ENCODE measurements at places on chromosomes 3 and 15.
A peak's percentile ranks its signal among the peaks of the same experiment; 100 is the strongest.

DNA sequence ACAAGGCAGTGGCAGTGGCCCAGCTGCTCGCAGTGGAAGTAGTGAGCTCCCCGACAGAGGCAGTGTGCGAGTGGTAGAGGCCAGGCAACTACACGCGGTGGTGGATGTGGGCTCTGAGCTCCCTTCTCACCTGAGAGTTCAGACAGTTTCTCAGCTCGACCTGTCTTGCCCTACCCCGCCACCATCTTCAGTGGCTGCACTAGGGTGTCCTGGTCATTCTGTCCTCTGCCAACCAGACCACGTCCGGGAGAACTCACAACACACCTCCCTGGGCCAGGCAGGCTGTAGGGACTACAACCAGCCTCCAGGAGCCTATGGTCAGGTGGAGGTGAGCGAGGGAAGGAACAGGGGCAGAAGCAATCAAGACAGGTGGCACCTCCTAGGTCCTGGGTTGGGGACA lies 106.3 kb upstream of the SMAD3 start:
- DNase-seq = no peak

DNA sequence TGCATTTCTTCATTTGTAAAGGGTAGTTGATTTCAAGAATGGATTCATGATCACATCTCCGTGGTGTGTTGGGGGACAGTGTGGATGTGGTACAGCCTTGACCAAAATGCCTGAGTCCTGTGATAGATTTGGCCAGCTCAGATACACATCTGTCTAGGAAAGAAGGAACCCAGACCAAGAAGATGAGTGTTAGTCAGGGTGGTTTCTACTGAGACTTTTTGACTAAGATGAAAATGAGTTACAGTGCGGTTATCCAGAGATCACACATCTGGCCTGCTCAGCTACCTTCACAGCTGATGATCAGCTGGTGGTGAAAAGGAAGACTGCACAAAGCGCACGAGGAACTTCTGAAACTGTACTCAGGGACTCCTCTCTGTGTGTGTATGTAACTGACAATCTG lies 68.0 kb downstream of the FNDC3B start:
- DNase-seq = no peak

GRCh38 chr3:20182206-20182605 lies 3.8 kb downstream of the SGO1 start:
- no peak for DNase-seq

- no peak for DNase-seq
These were observed 8.9 kb upstream of the RPS27L start for GRCh38 chr15:63166219-63166618.

DNA sequence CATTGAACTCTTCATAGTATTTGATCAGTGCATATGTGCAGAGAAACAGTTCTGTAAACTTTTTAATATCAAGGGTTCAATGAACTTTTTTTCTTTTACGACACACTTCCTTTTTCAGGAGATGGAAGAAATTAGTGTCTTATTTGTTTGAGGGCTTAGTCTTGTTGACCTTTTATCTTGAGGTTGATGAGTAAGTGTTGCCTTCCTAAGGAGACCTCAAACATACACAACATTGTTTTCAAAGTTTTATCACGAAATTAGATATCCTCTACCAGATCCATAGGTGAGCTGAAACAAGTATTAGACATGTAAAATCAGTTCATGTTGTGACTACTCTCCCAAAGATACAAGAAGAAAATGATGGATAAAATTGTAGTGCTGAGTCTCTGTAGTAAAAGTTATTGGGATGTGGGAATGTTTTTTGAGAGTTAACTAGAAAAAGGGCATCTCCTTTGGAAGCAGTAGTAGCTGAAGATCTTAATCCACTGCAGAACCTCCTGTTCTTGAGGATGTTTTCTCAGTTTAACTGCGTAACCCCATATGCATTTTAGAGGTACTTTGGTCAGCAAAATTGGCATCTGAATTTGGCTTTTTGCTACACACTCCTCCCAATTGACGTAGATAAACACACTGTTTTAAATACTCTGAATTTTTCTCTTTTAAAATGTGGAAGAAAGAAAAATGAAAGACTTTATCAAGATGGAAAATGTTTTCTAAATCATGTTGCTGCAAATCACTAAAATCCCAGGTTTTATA lies 116.8 kb downstream of the GALK2 start:
- DNase-seq = no peak

DNA sequence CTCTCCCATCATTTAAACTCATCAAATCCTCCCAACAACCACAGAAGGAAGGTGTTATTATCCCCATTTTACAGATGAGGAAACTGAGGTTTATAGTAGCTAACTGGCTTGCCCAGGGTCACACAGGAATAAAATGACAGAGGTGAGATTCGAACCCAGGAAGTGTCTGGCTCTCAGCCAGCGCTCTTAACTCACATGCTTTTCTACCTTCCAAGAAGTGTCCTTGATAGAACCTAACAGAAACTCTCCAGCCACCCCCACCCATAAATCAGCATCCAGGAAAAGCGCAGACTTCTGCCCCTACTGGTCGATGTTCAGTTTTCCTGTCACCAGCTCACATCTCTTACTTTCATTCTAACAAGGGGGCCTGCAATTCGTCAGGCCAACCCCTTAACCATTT lies 51.7 kb downstream of the SPATA12 start:
- no peak for DNase-seq

- DNase-seq = no peak
These were observed 548.2 kb downstream of the FOXP1 start for GRCh38 chr3:71035314-71035713.

DNA sequence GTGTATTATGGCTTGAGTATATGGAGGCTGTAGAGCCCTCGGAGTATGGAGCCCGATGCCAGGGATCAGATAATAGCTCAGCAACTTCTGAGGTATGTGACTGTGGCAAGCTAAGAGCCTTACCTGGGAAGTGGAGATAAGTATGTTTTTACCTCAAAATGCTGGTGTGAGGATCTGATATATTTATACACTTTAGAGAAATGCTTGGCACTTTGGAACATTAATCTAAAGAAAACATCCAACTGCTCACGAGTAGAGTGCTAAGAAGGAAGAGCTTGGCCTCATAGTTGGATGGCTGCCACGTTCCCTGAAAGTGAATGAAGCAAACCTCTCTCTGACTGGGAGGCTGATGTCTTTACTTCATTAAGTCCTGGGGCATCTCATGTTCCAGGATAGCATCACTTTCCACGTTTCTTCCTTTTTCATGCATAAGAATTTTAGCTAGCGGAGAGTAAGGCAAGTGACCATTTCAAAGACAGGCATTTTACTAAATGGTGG lies 58.9 kb upstream of the GOLGA8J start:
- DNase-seq = no peak

DNA sequence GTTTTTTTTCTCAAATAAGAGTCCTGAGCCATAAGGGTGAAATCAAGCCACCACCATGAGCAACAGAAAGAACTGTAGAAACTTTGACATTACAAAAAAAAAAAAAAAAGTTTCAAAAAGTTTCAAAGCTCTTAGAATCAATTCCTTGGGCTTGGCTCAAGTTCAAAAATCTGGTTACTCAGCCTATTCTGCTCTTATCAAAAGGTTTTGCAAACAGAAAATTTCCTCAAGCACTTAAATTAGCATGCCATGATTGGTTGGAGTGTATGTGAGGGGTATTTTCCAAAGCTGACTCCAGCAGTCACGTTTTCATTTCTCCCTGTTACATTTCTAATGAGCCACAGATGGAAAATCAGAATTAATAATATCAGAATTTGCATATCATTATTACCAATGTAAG lies 12.1 kb upstream of the PEX5L start:
- no peak for DNase-seq

DNA sequence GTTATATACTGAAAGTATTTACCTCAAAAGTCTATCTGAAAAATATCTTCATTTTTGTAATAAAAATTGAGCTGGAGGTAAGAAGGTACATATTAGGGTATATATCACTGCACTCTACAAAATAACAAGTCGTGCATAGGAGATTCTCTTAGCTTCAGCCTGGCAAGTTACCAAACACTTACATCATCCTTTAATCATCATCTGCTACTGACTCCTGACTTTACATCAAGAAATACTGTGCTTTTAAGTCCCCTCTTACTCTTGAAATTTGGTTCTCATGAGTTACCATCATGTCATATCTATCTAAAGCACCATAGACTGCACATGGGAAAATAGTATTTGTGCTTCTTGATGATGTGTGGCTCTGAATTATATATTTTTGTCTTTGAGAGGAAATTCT lies 50.8 kb downstream of the LYSMD4 start:
- DNase-seq = no peak

DNA sequence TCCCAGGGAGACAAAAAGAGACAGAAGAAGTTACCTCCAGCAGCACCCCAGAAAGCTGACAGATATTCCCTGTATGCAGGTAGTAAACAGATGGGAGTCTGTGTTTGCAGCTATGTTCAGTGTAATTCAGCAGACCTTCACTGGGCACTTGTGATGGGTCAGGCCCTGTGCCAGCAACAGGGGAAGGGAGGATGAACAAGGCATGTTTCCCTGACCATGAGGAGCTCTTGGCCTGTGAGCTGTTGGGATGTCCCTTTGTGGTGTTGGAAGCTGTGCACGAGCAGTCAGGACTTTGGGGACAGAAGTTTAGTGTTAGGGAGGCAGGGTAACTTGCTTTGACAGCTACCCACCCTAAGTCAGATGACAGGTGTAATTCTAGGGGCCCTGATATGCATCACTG lies 106.0 kb upstream of the TRIM42 start:
- no peak for DNase-seq

DNA sequence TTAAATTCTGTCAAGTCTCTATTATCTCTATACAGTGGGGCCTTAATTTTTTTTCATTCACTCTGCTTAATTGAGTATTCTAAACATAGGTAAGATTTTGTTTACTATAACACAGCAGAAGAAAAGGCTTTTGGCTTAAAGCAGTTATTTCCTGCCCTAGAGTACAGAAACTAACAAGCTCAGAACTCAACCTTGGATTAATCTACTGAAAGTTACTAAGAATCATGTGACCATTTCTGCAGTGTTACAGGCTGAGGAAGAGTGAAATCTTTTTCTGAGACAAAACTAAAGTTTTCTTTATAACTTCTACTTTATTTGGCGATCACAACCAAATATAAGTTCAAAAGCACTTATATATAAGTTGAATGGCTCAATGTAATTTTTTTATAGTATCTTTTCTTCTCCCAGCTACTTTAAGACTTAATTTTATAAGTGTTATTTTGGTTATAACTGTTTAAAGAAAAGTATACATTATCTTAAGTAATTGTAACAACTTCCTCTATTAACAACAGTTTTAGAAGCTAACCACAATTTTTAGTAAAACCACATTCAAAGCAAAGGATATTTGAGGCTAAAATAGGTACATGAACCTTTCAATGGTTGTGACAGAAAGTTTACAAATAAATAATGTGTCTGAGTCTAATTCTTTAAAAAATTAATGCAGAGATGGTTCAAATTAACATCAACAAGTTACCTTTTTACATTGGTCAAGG lies 240.6 kb upstream of the NAALADL2 start:
- no peak for DNase-seq

GRCh38 chr15:81929557-81929956 lies 116.3 kb downstream of the MEX3B start:
- no peak for DNase-seq

DNA sequence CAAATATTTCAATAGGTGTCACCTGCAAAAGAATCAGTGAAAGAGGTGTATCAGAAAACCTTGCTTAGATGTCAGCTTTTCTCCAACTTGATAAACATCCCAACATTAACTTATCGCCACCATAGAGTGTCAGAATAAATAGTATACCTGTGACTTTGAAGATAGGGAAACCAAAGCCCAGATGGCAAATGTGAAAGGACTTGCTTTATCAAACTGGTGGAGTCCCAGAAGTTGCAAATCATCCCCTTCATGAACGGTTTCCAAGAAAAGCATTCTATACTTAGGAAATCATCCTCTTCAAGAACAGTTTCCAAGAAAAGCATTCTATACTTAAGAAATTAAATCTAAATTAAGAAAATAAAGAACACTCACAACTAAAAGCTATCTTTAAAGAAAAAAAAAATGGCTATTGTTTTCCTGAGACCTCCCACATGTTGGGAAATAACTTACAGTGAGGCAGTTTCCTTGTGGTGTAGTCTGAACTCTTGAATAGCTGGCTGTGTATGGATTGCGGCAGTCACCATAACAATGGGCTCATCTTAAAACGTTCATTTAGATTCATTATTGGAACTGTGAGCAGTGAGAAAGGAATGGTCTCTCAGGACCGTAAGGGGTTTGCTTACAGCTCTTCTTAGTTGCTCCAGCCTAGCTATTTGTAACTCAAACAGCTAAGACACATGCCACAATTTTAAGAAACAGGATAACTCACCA lies 56.5 kb downstream of the GHSR start:
- peak; percentile 42 for DNase-seq

DNA sequence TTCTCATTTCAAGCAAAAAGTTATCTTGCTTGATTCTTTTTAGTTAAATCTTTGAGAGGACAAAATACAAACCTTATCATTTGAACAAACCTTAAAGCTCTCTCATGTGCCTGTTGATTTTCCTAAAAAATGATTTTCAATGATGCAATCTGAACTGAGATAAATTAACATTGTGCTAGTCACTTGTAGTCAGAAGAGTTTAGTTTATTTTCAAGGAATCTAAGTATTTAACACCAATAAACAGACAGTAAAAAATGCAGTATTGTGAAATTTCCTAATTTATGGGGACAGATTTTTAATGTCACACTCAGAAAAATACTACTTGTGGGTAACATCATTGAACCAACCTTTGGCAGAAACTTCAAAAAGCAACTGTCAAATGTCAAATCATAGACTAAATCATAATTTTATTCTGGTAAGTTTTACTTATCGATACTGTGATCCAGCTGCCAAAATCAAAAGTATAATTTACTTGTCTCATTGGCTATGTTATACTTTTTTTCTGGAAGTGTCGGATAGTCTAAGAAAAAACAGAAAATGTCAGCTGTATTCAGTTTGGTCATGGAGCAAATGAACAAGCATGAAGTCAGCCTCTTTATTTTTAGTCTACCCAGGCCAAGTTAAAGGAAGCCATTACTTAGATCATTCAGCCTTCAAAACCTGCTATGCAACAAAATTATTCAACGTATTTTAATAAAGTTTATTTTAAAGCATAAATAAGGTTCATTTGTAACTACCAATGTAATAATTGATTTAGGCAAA lies 52.4 kb upstream of the FNDC3B start:
- DNase-seq = no peak

DNA sequence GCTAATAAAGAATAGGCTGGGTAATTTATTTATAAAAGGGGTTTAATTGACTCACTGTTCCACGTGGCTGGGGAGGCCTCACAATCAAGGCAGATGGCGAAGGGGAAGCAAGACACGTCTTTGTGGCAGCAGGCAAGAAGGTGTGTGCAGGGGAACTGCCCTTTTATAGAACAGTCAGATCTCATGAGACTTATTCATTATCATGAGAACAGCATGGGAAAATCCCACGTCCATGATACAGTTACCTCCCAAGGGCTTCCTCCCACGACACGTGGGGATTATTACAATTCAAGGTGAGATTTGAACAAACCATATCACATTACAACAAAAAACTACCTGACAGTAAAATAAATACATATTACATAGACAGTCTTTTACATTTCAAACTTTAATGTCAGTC lies 414.9 kb downstream of the NAALADL2 start:
- DNase-seq = no peak

GRCh38 chr15:65207280-65207840 lies 3.9 kb downstream of the CILP start:
- DNase-seq = no peak
